ENCODE measurements at places on chromosomes 5 and 9.

DNA sequence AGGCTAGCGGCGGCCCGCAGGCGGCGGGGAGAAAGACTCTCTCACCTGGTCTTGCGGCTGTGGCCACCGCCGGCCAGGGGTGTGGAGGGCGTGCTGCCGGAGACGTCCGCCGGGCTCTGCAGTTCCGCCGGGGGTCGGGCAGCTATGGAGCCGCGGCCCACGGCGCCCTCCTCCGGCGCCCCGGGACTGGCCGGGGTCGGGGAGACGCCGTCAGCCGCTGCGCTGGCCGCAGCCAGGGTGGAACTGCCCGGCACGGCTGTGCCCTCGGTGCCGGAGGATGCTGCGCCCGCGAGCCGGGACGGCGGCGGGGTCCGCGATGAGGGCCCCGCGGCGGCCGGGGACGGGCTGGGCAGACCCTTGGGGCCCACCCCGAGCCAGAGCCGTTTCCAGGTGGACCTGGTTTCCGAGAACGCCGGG, 253 bp downstream of the SLC12A2 start:
- no peaks in the 10 kb centered on the region for H3K36me3 ChIP-seq
- peaks cover 48% of the 10 kb centered on the region for H3K4me1 ChIP-seq
- peak overlapping the region; percentile 84 for H3K4me3 ChIP-seq
- H3K27me3 ChIP-seq: no peaks in the 10 kb centered on the region
- no peak for DNase-seq

DNA sequence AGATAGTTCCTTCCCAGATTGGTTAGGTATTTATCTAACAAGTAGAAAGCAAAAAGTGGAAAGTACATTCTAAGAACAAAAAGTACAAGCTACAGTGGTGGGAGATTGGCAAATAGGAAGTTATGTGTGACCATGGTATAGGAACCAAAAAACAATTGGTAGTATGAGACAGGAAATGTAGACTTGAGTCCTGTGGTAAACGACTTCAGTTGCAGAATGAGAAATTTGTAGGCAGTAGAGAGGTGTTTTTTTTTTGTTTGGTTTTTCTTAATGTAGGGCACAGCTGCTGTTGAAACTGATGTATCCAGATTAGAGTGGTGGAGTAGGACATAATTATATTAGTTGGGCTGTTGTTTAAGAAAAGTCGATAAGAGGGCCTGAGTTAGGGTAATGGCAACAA, 72.0 kb downstream of the CCNH start:
- peak overlapping the region; percentile 2 for H3K27ac ChIP-seq
- DNase-seq: no peak
- H3K4me3 ChIP-seq: no peak overlapping the region

GRCh38 chr5:174145091-174145490, 99.6 kb downstream of the NSG2 start:
- H3K27ac ChIP-seq: no peak overlapping the region
- no peak for DNase-seq
- no peak overlapping the region for H3K4me3 ChIP-seq
- no peaks in the 10 kb centered on the region for H3K36me3 ChIP-seq
- no peaks in the 10 kb centered on the region for H3K27me3 ChIP-seq

GRCh38 chr5:96478983-96479382, 45.9 kb upstream of the PCSK1 start:
- H3K27ac ChIP-seq: no peak overlapping the region
- H3K4me3 ChIP-seq: no peak overlapping the region
- no peaks in the 10 kb centered on the region for H3K4me1 ChIP-seq
- H3K27me3 ChIP-seq: no peaks in the 10 kb centered on the region

GRCh38 chr9:132063281-132063680, 16.4 kb downstream of the MED27 start:
- H3K27ac ChIP-seq: no peak overlapping the region
- no peaks in the 10 kb centered on the region for H3K36me3 ChIP-seq
- no peak overlapping the region for H3K4me3 ChIP-seq
- H3K27me3 ChIP-seq: no peaks in the 10 kb centered on the region

DNA sequence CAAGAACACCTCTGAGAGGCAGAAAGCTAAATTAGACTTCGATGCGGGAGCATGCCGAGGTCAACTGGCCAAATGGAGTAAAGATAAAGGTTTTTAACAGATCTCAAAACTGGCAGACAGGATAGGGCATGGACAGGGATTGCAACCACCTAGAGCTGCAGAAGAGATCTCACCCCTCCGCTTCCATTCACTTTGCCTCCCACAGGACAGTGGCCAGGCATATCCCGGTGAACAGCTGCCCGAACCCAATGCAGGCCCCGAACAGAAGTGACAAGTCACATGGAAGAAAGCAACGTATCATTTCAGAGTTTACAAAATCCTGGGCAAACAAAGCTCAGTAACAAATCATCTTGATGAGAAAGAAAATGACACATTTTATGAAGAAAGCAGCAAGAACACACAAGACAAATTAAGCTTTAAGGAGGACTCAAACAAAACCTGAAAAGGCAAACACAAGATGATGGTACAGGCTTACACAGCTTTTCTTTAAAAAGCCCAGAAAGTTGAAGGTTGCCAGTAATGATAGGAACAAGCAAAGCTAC, 18.4 kb downstream of the RNF130 start:
- H3K36me3 ChIP-seq: no peaks in the 10 kb centered on the region
- no peaks in the 10 kb centered on the region for H3K27me3 ChIP-seq
- no peak overlapping the region for H3K4me3 ChIP-seq

GRCh38 chr9:77433675-77434445, 214.3 kb downstream of the GNA14 start:
- no peaks in the 10 kb centered on the region for H3K36me3 ChIP-seq
- no peak overlapping the region for H3K4me3 ChIP-seq
- peaks cover 3% of the 10 kb centered on the region for H3K4me1 ChIP-seq
- H3K27ac ChIP-seq: no peak overlapping the region
- peak; percentile 78 for DNase-seq

DNA sequence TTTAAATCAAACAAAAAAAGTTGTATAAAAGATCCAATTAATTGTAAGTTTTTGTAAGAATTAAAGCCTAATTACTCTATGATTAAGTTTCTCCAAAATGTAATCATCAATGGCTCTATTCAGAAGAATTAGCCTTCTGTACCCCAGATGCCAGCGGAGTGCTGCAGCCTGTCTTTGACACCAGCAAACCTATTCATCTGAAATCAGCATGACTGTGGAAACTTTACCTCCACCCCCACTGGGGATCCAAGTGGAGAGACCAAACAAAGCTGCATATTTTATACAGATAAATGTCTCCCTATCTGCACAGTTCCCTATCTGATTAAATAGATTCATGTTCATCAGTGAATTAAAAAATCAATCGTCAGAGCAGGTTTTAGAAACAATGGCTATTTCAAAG, 426.8 kb downstream of the KIAA0825 start:
- no peaks in the 10 kb centered on the region for H3K4me1 ChIP-seq
- H3K27ac ChIP-seq: no peak overlapping the region
- no peak for DNase-seq
- no peaks in the 10 kb centered on the region for H3K27me3 ChIP-seq

- H3K27me3 ChIP-seq: no peaks in the 10 kb centered on the region
- no peak overlapping the region for H3K4me3 ChIP-seq
- no peak for DNase-seq
- H3K4me1 ChIP-seq: peaks cover 28% of the 10 kb centered on the region
- H3K36me3 ChIP-seq: no peaks in the 10 kb centered on the region
These were observed 1.4 kb downstream of the SUSD3 start for GRCh38 chr9:93059715-93060578.

DNA sequence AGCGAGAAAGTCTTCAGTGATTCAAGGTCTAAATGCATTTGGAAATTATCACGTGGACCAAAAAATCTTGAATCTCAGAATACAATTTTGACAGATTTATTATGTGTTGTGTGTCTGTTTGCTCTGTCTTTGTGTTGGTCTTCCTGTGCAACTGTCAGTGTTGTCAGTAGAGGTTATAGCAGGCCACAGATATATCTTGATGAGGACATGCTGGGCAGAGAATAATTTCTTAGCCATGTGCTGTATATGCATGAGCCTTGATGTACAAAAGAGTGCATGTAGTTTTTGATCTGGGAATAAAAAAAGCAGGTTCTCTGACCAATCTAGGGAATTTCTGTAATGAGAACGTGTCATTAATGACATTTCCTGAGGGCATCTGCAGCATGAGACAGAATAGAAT, 57.6 kb downstream of the ZSWIM6 start:
- no peak overlapping the region for H3K4me3 ChIP-seq
- no peaks in the 10 kb centered on the region for H3K27me3 ChIP-seq
- H3K36me3 ChIP-seq: peaks cover 3% of the 10 kb centered on the region
- H3K27ac ChIP-seq: no peak overlapping the region
- no peaks in the 10 kb centered on the region for H3K4me1 ChIP-seq
- DNase-seq: no peak

- H3K27me3 ChIP-seq: no peaks in the 10 kb centered on the region
- peaks cover 45% of the 10 kb centered on the region for H3K4me1 ChIP-seq
- no peak for DNase-seq
These were observed 4.6 kb downstream of the NMRK1 start for GRCh38 chr9:75083188-75083970.

- H3K36me3 ChIP-seq: no peaks in the 10 kb centered on the region
- H3K27me3 ChIP-seq: no peaks in the 10 kb centered on the region
- H3K4me3 ChIP-seq: no peak overlapping the region
- DNase-seq: no peak
These were observed 68.7 kb upstream of the ZNF618 start for GRCh38 chr9:113807173-113808061.

GRCh38 chr9:97980479-97980803, 2.7 kb upstream of the ANP32B start:
- no peak for DNase-seq
- H3K27ac ChIP-seq: no peak overlapping the region
- peaks cover 9% of the 10 kb centered on the region for H3K4me1 ChIP-seq
- no peaks in the 10 kb centered on the region for H3K36me3 ChIP-seq

- no peaks in the 10 kb centered on the region for H3K36me3 ChIP-seq
- no peaks in the 10 kb centered on the region for H3K4me1 ChIP-seq
- DNase-seq: no peak
- H3K27me3 ChIP-seq: no peaks in the 10 kb centered on the region
- H3K27ac ChIP-seq: no peak overlapping the region
These were observed 581.1 kb downstream of the CAAP1 start for GRCh38 chr9:26311463-26311995.

DNA sequence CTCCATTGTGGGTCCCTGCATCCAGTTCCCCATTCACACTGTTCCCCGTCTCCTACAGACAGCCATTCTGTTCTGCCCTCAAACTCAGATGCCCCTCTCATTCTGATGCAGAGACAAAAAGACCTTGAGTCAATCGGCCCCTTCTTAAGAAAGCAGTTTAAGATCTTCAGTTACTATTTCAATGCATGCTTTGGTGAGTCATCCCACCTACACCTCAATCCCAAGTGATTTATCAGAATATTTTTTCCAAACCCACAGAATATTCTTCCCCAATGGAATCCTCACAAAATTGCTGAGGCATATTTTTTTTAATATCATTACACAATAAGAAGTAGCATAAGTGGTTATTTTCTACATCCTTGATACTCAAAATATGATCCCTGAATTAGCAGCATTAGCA, 92.4 kb upstream of the SLC1A1 start:
- H3K4me1 ChIP-seq: no peaks in the 10 kb centered on the region
- H3K36me3 ChIP-seq: no peaks in the 10 kb centered on the region
- H3K27me3 ChIP-seq: no peaks in the 10 kb centered on the region
- no peak for DNase-seq
- no peak overlapping the region for H3K4me3 ChIP-seq

GRCh38 chr9:136257381-136258298, 12.0 kb upstream of the QSOX2 start:
- H3K4me1 ChIP-seq: no peaks in the 10 kb centered on the region
- no peak overlapping the region for H3K27ac ChIP-seq
- H3K4me3 ChIP-seq: no peak overlapping the region
- peak; percentile 74 for DNase-seq
- H3K36me3 ChIP-seq: no peaks in the 10 kb centered on the region

DNA sequence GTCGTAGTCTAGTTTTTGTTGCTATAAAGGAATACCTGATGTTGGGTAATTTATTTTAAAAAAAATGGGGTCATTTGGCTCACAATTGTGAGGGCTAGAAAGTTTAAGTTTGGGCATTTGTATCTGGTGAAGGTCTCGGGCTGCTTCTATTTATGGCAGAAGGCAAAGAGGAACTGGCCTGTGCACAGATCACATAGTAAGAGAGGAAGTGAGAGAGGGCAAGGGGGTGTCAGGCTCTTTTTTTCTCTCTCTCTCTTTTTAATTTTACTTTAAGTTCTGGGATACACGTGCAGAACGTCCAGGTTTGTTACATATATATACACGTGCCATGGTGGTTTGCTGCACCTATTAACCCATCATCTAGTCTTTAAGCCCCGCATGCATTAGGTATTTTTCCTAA, 453.3 kb downstream of the DIRAS2 start:
- no peaks in the 10 kb centered on the region for H3K27me3 ChIP-seq
- H3K27ac ChIP-seq: no peak overlapping the region
- DNase-seq: no peak
- H3K4me1 ChIP-seq: no peaks in the 10 kb centered on the region

- no peak for DNase-seq
- no peak overlapping the region for H3K4me3 ChIP-seq
- no peaks in the 10 kb centered on the region for H3K27me3 ChIP-seq
- H3K36me3 ChIP-seq: no peaks in the 10 kb centered on the region
These were observed 84.5 kb downstream of the LMX1B start for GRCh38 chr9:126698251-126698650.

DNA sequence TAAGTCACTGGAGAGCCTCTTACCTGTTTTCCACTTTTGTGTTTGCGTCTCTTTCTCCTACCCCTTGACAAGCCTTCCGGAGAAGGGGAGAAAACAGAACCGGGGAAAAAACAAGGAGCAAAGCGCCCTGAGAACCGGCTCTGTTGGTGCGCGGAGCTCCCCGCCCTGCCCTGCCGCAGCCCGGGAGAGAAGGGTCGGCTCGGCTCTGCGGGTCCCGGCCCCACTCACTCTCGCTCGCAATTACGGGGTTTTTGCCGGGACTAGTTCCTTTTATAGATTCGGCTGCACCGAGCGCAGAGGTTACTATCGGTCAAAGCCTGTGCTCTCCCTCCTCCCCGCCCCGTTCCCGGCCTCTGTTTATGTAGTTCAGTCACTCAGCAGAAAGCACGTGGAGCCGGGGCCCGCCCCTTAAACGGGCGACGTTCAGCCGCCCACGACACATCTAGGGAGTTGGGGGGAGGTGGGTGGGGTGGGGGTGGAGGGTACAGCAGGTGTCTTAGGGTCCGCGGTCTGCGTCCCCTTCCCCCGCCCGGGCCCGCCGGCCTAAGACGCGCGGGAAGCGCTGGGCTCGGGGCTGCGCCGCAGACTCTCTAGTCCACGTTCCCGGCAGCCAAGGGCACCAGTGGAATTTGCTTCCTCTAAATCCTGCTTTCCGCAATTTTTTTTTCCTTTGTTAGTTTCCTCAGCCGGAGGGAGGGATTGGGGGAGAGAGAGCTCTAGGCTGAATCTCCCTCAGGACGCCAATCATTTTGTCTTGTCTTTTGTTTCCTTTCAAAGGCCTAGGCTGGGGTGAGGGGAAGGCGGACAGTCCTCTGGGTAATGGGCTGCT, at the start of gene ABCA1:
ABCA1 (minus strand) TSS at position 244 of the 829 bp plus-strand sequence. CDS start 24,476 bp downstream, outside the sequence.
- peak within 1 kb of the TSS; percentile 96 for H3K27ac ChIP-seq
- no peaks in the 10 kb centered on the region for H3K27me3 ChIP-seq
- peaks cover 14% of the 10 kb centered on the region for H3K4me1 ChIP-seq
- DNase-seq: peak; percentile 92
- peak within 1 kb of the TSS; percentile 74 for H3K4me3 ChIP-seq

GRCh38 chr9:80556631-80557030, 984.9 kb downstream of the TLE4 start:
- no peaks in the 10 kb centered on the region for H3K4me1 ChIP-seq
- no peak overlapping the region for H3K4me3 ChIP-seq
- H3K27ac ChIP-seq: no peak overlapping the region
- H3K27me3 ChIP-seq: no peaks in the 10 kb centered on the region
- no peaks in the 10 kb centered on the region for H3K36me3 ChIP-seq
- no peak for DNase-seq

GRCh38 chr9:13175732-13176131, 103.8 kb downstream of the MPDZ start:
- H3K4me3 ChIP-seq: no peak overlapping the region
- H3K27me3 ChIP-seq: no peaks in the 10 kb centered on the region
- no peaks in the 10 kb centered on the region for H3K4me1 ChIP-seq
- no peaks in the 10 kb centered on the region for H3K36me3 ChIP-seq
- no peak overlapping the region for H3K27ac ChIP-seq
- DNase-seq: no peak
